ENCODE measurements at places on chromosomes 2 and 18.

DNA sequence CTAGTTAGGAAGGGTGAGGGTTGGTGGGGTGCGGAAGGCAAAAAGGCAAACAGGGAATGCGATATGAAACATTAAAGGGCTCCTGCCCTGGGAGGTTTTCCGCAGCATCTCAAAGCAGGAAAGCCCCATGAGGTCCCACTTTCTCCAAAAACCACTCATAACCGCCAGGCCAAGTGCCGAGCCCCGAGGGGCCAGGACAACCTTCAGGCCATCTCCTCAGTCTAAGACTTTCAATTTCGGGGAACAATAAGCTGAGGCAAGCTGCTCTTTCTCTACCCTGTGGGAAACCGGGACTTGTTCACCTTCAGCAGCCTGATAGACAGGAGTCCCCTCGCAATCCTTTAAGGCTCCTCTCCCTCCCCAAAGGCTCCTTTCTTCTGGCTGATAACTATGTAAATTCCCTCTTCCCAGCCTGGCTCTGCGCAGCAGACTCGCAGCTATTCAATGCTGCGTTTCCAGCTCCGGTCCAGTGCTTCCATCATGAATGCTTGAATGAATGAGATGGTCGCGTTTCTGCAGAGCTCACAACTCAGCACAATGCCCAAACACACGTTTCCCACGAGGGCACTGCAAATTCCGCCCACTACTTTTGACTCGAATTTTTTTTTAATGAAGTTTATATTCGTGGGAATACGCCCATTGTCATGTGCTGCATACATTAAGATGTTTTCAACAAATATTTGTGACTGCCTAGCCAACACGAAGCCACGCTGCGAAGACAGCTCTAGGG is 1.4 kb downstream of the LAMA1 start:
- no peak for DNase-seq

GRCh38 chr2:138515092-138515491 is 13.5 kb downstream of the SPOPL start:
- DNase-seq: no peak

GRCh38 chr2:8159966-8160603 is 521.8 kb upstream of the ID2 start:
- no peak for DNase-seq

GRCh38 chr2:211103989-211104388 is 547.6 kb downstream of the CPS1 start:
- no peak for DNase-seq

DNA sequence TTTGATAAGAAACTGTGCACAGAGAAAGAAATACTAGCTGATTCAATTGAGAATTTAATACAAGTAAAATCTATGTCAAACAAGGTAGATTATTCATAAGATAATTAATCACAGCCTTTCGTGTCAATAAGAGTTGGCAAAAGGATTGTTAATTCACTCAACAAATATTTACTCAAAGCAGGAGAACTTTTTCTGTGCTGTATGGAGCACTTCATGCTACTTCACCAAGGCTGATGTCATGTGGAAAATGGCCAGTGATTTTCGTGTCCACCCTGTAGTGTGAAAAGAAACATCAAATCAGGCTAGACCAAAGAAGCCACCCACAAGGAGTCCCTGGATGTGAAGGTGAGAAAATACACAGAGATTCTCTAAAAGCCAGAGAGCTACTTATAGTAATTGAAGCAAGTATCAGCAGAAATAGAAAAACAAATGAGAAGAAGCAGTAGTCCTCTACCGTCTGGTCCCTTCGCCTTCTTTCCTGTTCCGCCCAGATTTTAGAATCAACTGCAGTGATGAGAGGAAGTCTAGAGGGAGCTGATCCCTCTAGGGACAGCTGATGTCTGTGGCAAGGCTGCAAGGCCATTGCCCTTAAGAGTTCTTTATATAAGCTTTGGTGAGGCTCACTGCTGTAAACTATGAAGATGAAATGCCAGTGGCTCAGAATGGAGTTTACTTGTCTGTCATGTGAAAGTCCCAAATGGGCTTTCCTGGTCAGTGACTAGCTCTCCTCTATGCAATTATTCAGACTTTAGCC is 201.3 kb upstream of the APCDD1 start:
- no peak for DNase-seq
